Aorta (tissue), 5 donors: ENCODE measurements at places on chromosomes 7 and 10. TPM values are rescaled to one million over a fixed set of nuclear protein-coding genes. Genes with fewer than 3 reads are reported as not detected.

Gene VSTM4
- 24.6 TPM for total RNA-seq

DNA sequence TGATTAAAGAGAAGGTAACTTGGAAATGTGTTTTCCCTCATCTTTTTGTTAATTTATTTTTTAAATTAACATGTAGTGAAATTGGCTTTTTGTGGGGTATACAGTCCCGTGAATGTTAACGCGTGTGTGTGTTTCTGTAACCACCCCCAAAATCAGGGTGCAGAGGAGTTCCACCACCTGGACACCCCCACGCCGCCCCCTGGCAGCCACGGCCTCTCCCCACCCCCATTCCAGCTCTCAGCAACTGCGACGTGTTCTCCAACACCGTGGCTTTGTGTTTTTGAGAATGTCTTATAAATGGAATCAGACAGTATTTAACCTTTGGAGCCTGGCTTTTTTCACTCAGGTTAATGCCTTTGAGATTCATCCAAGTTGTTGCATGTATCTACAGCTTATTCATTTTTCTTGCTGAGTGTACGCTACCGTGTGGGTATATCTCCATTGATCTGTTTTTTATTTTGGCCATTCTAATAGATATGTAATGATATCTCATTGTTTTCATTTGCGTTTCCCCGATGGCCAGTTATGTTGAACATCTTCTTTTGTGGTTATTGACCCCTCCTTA is 218.8 kb downstream of the EBF3 start:
- H3K27me3 ChIP-seq: no peaks in the 10 kb centered on the region
- no peaks in the 10 kb centered on the region for H3K36me3 ChIP-seq
- H3K4me3 ChIP-seq: no peak overlapping the region
- no peak for DNase-seq

Gene OR2A5
- total RNA-seq: not detected

Gene CCNY
- total RNA-seq: 71.9 TPM

DNA sequence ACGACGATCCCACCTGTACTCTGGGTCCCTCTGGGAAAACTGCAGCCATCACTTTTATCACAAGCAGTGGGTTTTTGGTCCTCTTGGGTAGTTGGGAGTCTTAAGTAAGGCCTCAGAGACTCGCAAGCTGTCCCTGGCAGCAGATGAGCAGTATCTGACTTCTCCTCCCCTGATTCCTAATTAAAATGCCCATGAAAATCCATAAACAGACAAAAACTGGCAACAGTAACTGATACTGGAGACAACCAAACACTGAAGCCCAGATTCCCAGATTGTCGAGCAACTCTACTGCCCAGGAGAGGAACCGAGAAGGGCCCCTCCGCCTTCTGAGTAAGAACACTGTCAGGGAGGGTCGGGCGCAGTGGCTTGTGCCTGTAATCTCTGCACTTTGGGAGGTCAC is 333.8 kb downstream of the CALN1 start:
- H3K27me3 ChIP-seq: no peaks in the 10 kb centered on the region
- no peak overlapping the region for H3K4me3 ChIP-seq
- no peak overlapping the region for H3K27ac ChIP-seq
- no peaks in the 10 kb centered on the region for H3K36me3 ChIP-seq
- H3K4me1 ChIP-seq: no peaks in the 10 kb centered on the region

DNA sequence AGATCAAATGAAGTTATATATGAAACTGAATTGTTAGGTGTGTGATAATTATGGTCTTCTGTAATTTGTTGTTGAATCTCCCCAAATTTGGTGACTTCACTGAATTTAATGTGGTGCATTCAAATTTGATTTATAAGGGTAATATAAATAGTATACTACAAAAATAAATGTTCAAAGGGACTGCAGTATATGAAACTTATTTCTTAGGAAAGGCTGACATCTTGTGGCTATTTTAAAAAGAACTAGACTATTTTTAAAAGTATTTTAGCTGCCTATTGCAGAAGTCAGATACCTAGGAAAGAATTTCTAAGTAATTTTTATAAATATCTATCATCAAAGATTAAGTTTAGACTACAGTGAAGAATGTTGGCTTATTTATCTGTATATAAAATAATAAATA is 36.6 kb downstream of the ATRNL1 start:
- H3K27me3 ChIP-seq: no peaks in the 10 kb centered on the region
- H3K4me3 ChIP-seq: no peak overlapping the region
- no peaks in the 10 kb centered on the region for H3K4me1 ChIP-seq
- no peak overlapping the region for H3K27ac ChIP-seq
- DNase-seq: no peak
- H3K36me3 ChIP-seq: no peaks in the 10 kb centered on the region

GRCh38 chr10:93599335-93599734 is 1.7 kb downstream of the RBP4 start:
- H3K36me3 ChIP-seq: no peaks in the 10 kb centered on the region
- no peak overlapping the region for H3K4me3 ChIP-seq
- H3K27ac ChIP-seq: no peak overlapping the region
- no peaks in the 10 kb centered on the region for H3K4me1 ChIP-seq
- no peaks in the 10 kb centered on the region for H3K27me3 ChIP-seq
- no peak for DNase-seq

Gene EIF4EBP2
- 60.5 TPM for total RNA-seq

DNA sequence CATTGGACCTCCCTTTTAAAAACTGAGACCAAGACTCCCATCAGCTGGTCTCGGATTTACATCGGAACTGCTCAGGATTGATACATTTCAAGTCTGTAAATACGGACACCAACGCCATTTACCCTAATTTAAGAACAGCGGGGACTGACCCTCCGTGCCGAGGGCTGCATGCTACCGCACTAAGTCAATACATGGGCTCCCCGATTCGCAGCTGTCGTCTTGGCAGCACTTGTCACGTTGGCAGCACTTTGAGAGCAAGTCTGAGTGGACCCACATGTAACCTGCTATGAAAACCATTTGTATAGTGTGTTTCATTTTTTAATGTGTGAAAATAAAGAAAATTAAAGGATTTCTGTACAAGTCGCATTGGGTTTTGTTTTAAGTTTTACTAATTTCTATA is 83.4 kb downstream of the EZH2 start:
- no peak overlapping the region for H3K27ac ChIP-seq
- H3K36me3 ChIP-seq: peaks cover 15% of the 10 kb centered on the region
- no peak for DNase-seq
- H3K4me1 ChIP-seq: no peaks in the 10 kb centered on the region
- no peaks in the 10 kb centered on the region for H3K27me3 ChIP-seq
- no peak overlapping the region for H3K4me3 ChIP-seq

GRCh38 chr7:135790371-135790977 is 41.9 kb upstream of the FAM180A start:
- no peak for DNase-seq
- H3K36me3 ChIP-seq: no peaks in the 10 kb centered on the region
- H3K4me3 ChIP-seq: no peak overlapping the region
- H3K27me3 ChIP-seq: no peaks in the 10 kb centered on the region
- H3K27ac ChIP-seq: no peak overlapping the region
- no peaks in the 10 kb centered on the region for H3K4me1 ChIP-seq
